Astrocyte of the spinal cord (primary cell): ENCODE measurements at places on chromosomes 6 and 20.
A peak's percentile ranks its signal among the peaks of the same experiment; 100 is the strongest.

DNA sequence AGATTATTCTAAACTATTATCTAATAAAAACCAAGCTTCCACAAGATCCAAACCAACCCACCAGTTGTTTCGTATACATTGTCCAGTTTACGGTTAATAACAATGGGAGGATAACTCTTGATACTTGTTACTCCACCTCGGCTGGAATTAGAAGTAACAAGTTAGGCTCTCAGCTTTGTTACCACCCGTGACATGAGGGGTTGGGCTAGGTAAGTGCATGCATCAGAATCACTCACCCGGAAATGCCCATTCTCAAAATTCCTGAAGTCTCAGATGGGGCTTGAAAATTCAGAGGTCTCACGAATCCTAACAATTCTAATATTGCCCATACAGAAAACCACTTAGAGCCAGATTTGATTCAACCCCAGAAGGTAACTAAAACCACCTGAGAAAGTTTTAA lies 27.0 kb upstream of the SERPINB1 start:
- no peak for DNase-seq

- DNase-seq: peak; percentile 51
These were observed 41.2 kb downstream of the TRAF3IP2 start for GRCh38 chr6:111564482-111564945.

GRCh38 chr20:34956751-34957472 lies 1.2 kb downstream of the MYH7B start:
- DNase-seq: no peak

GRCh38 chr6:7431313-7431673 lies 41.7 kb downstream of the RIOK1 start:
- no peak for DNase-seq

DNA sequence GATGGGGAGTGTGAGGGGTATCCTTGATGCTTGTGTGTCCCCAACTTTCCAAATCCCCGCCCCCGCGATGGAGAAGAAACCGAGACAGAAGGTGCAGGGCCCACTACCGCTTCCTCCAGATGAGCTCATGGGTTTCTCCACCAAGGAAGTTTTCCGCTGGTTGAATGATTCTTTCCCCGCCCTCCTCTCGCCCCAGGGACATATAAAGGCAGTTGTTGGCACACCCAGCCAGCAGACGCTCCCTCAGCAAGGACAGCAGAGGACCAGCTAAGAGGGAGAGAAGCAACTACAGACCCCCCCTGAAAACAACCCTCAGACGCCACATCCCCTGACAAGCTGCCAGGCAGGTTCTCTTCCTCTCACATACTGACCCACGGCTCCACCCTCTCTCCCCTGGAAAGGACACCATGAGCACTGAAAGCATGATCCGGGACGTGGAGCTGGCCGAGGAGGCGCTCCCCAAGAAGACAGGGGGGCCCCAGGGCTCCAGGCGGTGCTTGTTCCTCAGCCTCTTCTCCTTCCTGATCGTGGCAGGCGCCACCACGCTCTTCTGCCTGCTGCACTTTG lies at the start of gene TNF:
Gene TNF, plus strand, starts transcription at position 231 of the 567 bp plus-strand sequence. Its CDS starts 177 bp downstream, at position 408.
- DNase-seq: no peak

DNA sequence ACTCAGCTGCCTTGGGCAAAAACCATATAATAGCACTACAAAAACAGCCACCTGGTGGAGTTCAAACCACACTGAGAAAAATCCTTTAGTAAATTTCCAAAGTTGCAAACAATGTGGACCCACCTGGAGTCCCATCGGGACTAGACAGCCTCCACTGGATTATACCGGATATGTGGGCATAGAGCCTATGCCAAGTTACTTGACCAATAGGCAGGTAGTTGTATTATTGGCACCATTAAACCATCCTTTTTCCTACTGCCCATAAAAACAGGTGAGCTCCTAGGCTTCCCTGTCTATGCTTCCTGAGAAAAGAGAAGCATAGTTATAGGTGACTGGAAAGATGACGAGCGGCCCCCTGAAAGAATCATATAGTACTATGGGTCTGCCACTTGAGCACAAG lies 51.7 kb upstream of the ADGRF4 start:
- DNase-seq: no peak

GRCh38 chr6:4599924-4600323 lies 176.3 kb upstream of the CDYL start:
- peak; percentile 77 for DNase-seq

GRCh38 chr6:85262621-85263020 lies 187.3 kb upstream of the NT5E start:
- no peak for DNase-seq

GRCh38 chr6:14453712-14454472 lies 336.3 kb downstream of the CD83 start:
- no peak for DNase-seq

DNA sequence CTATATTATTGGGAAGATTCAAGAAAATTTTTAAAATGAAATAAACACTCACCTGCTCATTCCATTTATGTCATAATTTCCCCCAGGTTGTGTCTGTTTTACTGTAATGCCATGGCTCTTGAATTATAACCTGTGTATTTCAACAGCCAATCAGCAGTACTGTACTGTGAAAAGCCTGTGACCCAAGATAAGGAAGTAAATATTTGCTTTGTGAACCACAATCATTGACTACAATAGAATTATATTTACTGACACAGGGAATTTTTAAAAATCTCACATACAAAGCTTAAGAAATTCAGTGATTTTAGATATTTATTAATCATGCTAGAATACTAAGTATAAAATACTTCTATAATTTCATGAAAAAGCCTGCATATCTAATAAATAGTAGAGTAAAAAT lies 6.0 kb downstream of the RGS17 start:
- no peak for DNase-seq

- DNase-seq: peak; percentile 29
These were observed 156.0 kb upstream of the SOX4 start for GRCh38 chr6:21437581-21437980.

DNA sequence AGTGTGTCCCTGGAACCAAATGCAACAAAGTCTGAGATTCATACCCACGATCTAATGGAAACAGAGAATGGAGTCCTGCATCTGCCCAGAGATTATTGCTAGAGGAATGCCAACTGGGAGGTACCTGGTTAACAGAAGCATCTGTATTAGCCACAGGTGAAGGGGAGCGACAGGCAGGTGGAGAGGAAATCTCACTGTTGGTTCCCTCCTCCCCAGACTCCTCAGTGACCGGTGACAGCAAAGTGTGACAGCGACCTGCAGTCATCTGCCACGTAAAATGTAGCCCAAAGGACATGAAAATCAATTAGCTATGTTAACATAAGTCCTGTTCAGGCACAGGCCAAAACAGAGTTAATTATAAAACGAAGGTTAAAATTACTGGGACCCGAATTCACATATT lies 336.6 kb downstream of the SYNE1 start:
- no peak for DNase-seq

DNA sequence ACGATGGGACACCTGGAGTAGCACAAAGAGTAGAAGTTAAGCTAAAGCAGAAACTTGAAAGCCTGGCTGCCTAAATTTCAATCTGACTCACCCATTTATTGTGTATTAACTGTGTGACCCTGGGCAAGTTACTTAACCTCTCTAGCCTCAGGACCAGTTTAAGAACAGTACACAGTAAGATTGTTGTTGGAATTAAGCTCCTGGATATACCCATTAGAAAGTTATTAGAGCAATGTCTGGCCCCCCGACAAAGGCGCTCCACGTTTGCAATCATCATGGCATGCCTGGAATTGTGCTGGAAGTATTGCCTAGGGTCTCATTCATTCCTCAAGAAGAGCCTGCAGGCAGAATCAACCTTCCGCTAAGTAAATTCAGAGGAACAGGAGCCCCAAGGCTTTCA lies 1.4 kb downstream of the SDC4 start:
- no peak for DNase-seq

- no peak for DNase-seq
These were observed 102.8 kb downstream of the DACT2 start for GRCh38 chr6:168216751-168217191.

GRCh38 chr20:46991880-46992639 lies 97.4 kb downstream of the EYA2 start:
- DNase-seq: no peak

- no peak for DNase-seq
These were observed 645.1 kb upstream of the DEFB115 start for GRCh38 chr20:30612344-30612743.

- peak; percentile 2 for DNase-seq
These were observed 152.9 kb downstream of the INSM1 start for GRCh38 chr20:20520776-20521175.

- peak; percentile 59 for DNase-seq
These were observed 199.2 kb downstream of the MAFB start for GRCh38 chr20:40489886-40490285.

DNA sequence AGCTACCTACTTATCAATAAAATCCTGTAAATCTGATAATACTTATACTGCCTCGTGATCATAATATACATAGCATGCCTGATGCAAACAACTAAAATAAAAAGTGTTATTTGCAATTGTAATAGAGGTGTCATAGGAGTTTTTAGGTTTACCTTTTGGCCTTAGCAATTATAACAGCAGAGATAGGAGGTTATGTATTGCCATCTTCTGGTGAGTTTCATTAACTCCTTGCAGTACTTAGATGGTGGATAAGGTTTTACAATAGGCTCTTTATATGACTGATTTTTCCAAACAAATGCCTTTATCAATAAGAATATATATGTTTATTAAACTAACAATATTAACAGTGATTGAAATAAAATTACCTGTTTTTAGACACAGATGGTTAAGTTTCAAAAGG lies 27.8 kb upstream of the MYCT1 start:
- DNase-seq: peak; percentile 49

GRCh38 chr6:42449917-42450476 lies 1.7 kb downstream of the TRERF1 start:
- DNase-seq: peak; percentile 31

GRCh38 chr6:151324488-151324825 lies 66.9 kb downstream of the ZBTB2 start:
- DNase-seq: no peak

DNA sequence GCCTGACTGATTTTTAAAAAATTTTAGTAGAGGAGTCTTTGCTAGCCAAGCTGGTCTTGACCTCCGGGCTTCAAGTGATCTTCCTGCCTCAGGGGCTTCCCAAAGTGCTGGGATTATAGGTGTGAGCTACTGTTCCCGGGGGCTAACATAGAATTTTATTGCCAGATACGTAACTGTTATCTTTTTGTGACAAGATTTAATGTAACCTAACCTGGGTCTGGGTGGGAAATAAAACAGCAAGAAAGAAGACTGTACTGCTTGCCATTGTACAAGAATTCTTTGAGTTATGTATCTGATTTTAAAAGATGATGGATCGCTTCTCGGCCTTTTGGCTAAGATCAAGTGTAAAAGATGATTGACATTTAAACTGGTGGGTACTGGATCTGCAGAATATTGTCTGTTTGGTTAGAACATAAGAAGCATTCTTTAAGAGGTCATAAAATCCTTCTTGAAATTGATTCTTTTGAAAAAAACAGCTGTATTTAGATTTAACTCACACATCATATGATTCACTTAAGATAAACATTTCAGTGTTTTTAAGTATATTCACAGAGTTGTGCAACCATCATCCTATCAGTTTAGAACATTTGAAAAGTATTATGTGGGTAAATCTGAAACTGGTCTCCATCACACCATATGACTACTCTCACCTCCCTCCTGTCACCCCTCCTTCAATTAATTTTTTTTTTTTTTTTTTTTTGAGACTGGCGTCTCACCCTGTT lies 21.6 kb downstream of the TPX2 start:
- peak; percentile 36 for DNase-seq

GRCh38 chr6:158026901-158027589 lies 45.4 kb downstream of the SYNJ2 start:
- no peak for DNase-seq

GRCh38 chr6:125246566-125246965 lies 55.2 kb downstream of the HDDC2 start:
- no peak for DNase-seq

- no peak for DNase-seq
These were observed 43.0 kb upstream of the GPR31 start for GRCh38 chr6:167200806-167201205.

GRCh38 chr6:131645846-131646245 lies 8.7 kb downstream of the ENPP3 start:
- no peak for DNase-seq

- DNase-seq: no peak
These were observed 221.9 kb upstream of the CDH4 start for GRCh38 chr20:61030130-61030529.

- DNase-seq: peak; percentile 59
These were observed 9.0 kb downstream of the UQCC2 start for GRCh38 chr6:33702345-33702977.

- DNase-seq: no peak
These were observed 53.5 kb upstream of the NELFCD start for GRCh38 chr20:58927490-58928061.
